ENCODE measurements at places on chromosomes 7 and 10.

- no peak overlapping the region for H3K4me3 ChIP-seq
- H3K4me1 ChIP-seq: peaks cover 15% of the 10 kb centered on the region
- no peaks in the 10 kb centered on the region for H3K36me3 ChIP-seq
- H3K27ac ChIP-seq: no peak overlapping the region
- no peak for DNase-seq
- no peaks in the 10 kb centered on the region for H3K27me3 ChIP-seq
Measured at GRCh38 chr7:151680810-151681209, 161.1 kb upstream of the RHEB start.

DNA sequence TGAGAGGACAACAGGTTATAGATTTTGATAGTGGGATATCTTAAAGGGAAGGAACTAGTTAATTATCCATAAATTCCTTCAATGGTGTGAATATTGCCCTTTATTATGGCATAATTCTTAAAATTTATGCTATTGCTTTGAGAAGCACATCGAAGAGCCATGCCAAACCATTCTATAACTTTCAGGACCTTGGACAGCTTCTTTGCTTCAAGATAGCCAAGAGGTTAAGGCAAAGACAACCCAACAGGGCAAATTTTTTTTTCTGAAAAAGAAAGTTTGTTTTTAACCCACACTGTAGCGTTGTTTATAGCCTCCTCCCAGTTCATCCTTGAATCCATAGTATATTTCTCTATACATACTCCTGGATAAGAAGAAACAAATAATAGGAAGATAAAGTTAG is 103.2 kb downstream of the NRG3 start:
- H3K4me3 ChIP-seq: no peak overlapping the region
- no peaks in the 10 kb centered on the region for H3K27me3 ChIP-seq
- H3K27ac ChIP-seq: no peak overlapping the region
- no peaks in the 10 kb centered on the region for H3K4me1 ChIP-seq

GRCh38 chr10:71237843-71238623 is 25.7 kb downstream of the UNC5B start:
- no peak overlapping the region for H3K27ac ChIP-seq
- H3K4me3 ChIP-seq: no peak overlapping the region
- DNase-seq: no peak
- no peaks in the 10 kb centered on the region for H3K36me3 ChIP-seq
- H3K4me1 ChIP-seq: peaks cover 67% of the 10 kb centered on the region

GRCh38 chr7:112204499-112205342 is 1.5 kb downstream of the DOCK4 start:
- DNase-seq: no peak
- peaks cover 4% of the 10 kb centered on the region for H3K4me1 ChIP-seq
- H3K36me3 ChIP-seq: no peaks in the 10 kb centered on the region

GRCh38 chr10:130254243-130254642 is 118.1 kb downstream of the GLRX3 start:
- no peak overlapping the region for H3K27ac ChIP-seq
- DNase-seq: no peak
- no peaks in the 10 kb centered on the region for H3K27me3 ChIP-seq
- H3K4me3 ChIP-seq: no peak overlapping the region
- H3K4me1 ChIP-seq: no peaks in the 10 kb centered on the region
